ENCODE measurements at places on chromosomes 2 and 18. TPM values are rescaled to one million over a fixed set of nuclear protein-coding genes. Genes with fewer than 3 reads are reported as not detected.

GRCh38 chr2:105910497-105911238 lies 166.0 kb downstream of the NCK2 start:
- DNase-seq = no peak

GRCh38 chr18:4639628-4640310 lies 184.7 kb upstream of the DLGAP1 start:
- no peak for DNase-seq

- DNase-seq = no peak
Measured at GRCh38 chr2:46098621-46099062, 198.6 kb upstream of the EPAS1 start.

DNA sequence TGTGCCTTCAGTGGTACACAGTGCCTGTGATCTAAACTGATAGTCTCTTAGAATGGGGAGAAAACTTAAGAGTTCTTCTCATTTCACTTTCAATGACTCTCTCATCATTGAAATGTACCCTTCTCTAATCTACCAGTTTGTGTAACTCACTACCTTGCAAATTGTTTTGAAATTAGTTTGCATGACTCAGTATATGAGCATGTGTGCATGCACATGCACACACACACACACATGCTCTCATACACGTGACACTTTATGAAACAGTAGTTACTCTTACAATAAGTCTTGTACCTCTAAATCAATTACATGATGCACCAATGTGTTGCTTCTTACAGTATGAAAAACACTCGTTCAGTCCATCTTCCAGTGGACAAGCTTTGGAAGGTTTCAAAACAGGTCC lies 10.6 kb downstream of the LYPD6B start:
- no peak for DNase-seq

DNA sequence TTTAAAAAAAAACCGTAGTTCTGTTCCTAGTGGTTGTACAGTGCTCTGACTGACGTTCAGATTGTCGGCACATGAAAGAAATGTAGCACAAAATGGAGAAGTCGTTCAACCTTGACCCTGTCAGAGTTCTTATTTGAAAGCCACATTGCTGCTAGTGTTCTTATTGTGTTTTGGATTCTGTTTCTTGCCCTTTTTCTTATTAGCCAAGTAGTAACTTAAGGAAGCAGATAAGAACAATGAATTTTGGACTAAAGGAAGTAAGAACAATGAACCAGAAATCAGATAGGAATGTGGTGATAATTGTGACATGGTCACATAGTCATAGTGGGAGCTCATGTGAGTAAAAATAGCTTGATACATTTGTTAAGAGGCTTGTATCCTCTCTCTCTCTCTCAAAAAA lies 45.9 kb downstream of the RPIA start:
- no peak for DNase-seq

DNA sequence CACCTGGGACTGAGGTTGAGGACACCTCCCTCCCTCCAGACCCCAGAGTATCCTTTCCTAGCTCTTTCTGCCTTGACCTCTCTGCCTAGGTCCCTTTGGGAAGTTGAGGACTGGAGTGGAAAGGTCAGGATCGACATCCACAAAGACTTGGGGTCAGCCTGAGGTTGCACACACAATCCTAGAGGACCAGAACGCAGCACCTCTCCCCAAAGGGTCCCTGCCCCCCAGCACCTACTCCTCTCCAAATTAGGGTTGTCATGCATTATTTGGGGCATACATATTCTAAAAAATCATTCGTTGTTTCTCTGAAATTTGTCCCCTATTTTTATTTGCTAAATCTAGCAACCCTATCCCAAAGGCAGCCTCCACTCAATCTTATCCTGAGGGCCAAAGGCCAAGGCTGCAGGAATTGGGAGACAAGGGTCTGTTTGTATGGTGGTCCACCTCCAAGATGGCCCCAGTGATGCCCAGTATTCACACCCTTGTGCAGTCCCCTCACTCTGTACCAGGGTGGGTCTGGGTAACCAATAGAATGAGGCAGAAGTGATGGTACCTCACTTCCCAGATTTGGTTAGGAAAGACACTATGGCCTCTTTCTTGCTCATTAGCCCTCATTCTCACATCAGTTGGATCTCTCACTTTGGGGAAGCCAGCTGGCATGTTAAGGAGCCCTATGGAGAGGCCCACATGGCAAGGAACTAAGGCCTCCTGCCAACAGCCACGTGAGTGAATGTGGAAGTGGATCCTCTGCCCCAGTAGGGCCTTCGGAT lies 3.5 kb upstream of the CHRNG start:
- DNase-seq = no peak

GRCh38 chr2:139170406-139170805 lies 390.2 kb upstream of the NXPH2 start:
- DNase-seq = no peak

DNA sequence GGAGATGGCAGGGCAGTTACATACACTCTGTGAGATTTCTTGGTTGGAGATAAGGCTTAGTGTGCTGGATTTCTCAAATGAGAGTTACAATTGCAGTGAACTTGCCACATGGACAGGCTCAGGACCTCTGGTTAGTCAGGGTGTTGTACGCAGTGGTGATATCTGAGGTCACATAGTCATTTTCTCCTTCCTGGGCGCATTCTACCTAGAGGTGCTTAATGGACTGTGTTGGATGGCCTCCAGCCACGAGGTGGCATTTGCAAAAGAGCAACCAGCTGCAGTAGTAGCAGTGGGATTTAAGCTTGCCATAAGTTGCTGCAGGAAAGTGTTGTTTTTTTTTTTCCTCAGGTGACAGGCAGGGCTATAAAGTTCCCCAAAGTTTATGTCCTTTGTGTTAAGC lies 173.8 kb upstream of the TMEM200C start:
- no peak for DNase-seq

DNA sequence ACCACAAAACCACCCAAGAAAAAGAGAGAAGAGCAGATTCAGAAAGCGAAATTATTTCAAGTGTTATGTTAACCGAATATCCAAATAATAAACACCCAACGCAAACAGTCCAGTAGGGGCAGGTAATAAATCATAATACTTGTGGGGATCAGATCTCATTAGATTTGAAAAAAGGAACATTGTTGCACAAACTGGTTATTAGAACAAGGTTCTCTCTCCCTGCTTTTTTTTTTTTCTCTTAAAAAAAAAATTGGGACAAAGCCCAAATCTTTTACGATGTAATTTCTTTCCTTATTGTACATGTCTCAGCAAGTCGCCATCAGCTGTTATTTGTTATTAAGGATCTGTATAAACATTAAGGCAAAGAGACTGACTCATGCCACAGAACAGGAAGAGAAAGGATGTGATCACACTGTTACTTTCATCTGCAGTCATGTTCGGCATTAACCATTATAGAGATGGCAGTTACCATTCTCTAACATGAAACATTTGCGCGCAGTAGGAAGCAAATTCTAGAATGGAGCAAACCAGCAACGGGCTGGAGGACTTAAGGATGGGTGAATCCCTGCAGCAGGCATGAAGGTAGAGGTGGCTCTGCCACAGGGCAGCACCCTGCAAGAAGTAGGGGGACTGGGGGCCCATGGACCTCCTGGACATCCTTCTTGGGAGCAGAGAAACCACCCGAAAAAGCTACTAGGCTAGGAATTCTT lies 42.0 kb downstream of the EPHA4 start:
- no peak for DNase-seq

DNA sequence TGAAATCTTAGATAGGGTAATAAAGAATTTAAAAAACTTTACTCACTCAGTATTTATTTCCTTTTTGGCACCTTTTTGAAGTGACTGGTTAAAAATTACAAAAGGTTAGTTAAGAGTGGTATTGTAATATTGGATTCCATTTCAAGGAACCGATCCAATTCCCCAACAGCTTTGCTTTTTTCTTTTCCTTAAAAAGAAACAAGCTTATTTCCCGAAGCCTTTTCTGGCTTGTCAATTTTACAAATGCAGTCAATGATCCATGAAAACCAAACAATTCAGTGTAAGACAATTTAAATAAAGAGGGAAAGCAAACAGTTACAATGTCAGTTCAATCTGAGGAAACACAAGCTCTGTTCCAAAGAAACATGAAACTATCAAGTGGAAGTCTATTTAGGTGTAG lies 200.2 kb downstream of the RIT2 start:
- no peak for DNase-seq

DNA sequence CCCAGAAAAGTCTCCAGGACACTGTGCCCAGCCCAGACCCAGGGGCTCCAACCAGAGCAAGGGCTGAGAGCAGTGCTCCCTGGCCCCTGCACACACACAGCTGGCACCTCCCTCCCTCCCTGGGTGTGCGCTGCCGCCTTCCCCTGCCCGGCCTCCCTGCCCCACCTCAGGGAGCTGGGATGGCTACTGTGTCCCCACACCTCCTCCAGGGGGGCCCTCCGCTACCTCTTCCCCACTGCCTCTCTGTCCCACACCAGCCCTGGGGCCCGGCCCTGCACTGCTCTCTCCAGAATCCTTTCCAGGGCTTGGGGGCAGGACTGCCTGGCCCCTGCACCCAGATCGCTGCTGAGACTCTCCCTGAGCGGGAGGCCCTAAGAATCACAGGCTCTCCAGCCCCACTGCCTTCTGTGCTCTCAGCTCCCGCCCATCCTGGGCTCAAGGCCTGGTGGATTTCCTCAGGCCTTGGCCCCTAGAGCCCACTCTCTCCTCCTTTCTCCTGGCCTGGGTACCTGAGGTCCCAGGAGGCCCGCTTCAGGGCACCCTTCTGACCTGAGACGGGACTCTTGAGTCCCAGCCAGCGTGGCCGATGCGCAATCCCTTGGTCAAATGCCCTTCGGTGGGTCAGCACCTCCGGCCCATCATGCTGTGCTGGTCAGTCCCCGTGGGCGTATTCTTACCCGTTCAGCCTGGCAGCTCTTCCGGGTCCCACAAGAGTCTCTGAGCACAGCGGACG lies 276.8 kb upstream of the HDAC4 start:
- DNase-seq = no peak

Gene TMEM37
- 100 TPM for total RNA-seq

Gene RGPD3
- total RNA-seq = 0.26 TPM

GRCh38 chr2:64943387-64944150 lies 45.6 kb upstream of the SLC1A4 start:
- DNase-seq = no peak
